ENCODE measurements at places on chromosomes 6 and 20. TPM values are rescaled to one million over a fixed set of nuclear protein-coding genes. Genes with fewer than 3 reads are reported as not detected.

Gene GNMT
- total RNA-seq: 1.2 TPM

Gene C2
- 1.6 TPM for total RNA-seq

Gene C6orf132
- 22.4 TPM for total RNA-seq

Gene HLA-F
- total RNA-seq: 2.5 TPM

Measured in mesothelial cell of epicardium (in vitro differentiated cells).